ENCODE measurements at places on chromosomes 5 and 9.

DNA sequence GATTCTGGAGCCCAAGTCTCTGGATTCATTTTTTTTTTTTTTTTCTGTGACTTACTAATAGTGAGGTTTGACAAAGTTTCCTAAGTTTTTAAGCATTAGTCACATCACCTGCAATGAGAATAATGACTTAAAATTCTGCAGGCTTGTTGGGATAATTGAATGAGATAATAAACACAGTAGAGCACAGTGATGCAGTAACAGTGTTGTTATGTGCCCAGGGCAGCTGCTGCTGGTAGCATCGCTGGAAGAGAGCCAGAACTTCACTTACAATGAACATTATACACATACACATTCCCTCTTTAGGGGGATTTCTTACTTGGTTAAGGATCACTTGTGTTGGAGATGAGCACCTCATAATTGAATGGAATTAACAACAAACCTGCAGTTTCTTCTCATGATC lies 78.9 kb downstream of the ALDH7A1 start:
- no peak for DNase-seq

DNA sequence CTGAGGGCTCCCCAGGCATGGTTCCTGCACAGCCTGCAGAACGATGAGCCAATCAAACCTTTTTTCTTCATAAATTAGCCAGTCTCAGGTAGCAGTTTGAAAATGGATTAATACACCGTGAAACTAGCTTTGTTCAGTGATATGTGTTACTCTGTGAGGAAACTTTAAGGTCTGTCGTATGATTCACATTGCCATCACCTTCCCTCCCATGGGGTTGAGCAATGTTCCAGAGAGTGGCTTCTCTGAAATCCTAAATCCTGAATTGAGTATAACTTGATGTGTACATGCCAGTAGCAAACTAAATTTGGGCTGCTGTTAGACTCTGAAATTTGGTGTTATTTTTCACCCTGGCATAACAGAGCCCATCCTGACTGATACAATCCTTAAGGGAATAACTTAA lies 866.4 kb upstream of the C9orf72 start:
- no peak for DNase-seq

- no peak for DNase-seq
These were observed 21.5 kb downstream of the SHB start for GRCh38 chr9:38047301-38048251.

DNA sequence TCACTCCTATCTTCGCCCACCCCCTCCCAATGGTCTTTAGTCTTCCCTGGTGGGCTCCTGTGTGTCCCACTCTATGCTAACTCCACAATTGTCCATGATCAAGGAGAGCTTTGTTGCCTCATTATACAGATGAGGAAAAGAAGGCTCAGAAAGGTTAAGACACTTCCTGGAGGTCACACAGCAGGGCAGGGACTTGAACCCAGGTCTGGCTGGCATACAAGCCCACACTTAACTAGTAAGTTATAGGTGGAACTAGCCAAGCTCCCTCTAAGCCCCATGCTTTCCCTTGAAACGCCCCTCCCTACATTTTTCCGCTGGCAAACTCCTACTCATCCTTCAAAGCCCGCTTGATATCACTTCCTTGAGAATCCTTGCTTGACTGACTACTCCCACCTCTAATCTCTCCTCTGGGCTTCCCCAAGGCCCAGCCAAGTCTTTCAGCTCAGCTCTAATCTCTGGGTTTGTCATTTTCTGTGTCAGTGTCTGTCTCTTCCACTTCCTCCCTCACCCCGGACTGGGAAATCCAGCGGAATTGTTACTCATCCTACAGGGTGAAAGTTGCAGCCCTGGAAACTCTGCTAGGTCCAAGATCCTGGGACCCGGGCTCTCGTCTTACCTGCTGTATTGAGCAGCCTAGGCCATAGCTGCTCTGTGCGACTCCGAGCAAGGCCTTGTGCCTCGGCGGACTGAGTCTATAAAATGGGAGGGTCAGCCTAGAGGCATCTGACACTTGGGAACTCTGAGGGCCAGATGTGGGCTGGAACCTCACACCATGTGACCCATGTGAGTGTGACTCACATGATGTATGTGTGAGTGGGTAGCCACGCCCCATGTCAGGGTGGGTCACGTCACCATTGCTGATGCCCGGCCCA lies 144.5 kb downstream of the GAPVD1 start:
- no peak for DNase-seq

- no peak for DNase-seq
These were observed 8.4 kb downstream of the RACK1 start for GRCh38 chr5:181235323-181235688.

GRCh38 chr5:98679963-98680362 lies 93.5 kb upstream of the RGMB start:
- DNase-seq: no peak
